ENCODE measurements at places on chromosomes 13 and 19.
A peak's percentile ranks its signal among the peaks of the same experiment; 100 is the strongest.

DNA sequence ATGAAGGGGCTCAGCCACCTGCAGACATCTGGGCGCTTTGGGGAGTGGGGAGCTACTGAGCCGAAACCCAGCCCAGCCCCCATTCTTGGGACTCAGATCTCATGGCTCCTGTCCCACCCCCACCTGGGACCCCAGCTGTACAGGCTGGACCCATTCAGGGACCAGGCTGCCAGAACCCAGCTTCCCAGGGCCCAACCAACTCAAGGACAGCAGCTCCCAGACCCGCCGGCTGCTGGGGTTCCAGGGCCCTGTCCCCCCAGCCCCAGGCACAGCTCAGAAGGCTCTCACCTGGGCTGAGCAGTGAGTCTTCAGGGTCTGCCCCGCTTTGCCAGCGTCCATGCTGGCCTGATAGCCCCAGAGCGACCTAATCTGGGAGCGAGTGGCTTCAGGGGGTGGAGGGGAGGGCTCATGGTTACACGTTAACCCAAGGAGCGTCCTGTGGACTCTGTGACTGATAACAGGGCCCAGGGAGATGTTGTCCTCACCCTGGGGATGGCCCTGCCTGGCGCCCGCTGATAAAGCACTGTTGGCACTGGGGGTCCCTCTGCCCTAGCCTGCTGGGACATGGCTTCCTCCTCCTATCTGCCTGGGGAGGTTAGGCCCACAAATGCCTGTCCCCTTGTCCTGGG is at the start of gene TMEM86B:
TMEM86B (minus strand) TSS at position 361 of the 629 bp plus-strand sequence; CDS start at position 339, 22 bp downstream.
- DNase-seq: no peak

GRCh38 chr13:51644654-51645053 is 60.4 kb downstream of the WDFY2 start:
- DNase-seq: no peak

DNA sequence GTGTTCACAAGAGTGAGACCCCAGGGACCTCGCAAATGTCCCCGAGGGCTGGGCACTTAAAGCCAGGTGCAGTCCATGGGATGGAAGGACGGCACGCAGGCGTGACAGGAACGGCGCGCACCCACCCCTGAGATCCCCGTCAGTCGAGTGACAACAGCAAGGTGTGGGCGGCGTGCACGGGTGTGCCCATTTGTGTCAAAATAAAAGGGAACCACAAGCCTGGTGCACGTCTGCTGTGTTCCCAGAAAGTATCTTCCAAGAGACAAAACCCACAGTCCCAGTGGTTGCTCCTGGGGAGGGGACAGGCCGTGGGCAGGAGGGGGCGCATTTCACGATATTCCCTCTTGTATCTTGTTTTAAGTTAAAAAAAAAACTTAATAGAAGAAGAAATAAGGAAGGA is 15.7 kb upstream of the CACTIN start:
- DNase-seq: no peak

- DNase-seq: no peak
Measured at GRCh38 chr19:58203814-58204475, 21.1 kb downstream of the ZNF274 start.

DNA sequence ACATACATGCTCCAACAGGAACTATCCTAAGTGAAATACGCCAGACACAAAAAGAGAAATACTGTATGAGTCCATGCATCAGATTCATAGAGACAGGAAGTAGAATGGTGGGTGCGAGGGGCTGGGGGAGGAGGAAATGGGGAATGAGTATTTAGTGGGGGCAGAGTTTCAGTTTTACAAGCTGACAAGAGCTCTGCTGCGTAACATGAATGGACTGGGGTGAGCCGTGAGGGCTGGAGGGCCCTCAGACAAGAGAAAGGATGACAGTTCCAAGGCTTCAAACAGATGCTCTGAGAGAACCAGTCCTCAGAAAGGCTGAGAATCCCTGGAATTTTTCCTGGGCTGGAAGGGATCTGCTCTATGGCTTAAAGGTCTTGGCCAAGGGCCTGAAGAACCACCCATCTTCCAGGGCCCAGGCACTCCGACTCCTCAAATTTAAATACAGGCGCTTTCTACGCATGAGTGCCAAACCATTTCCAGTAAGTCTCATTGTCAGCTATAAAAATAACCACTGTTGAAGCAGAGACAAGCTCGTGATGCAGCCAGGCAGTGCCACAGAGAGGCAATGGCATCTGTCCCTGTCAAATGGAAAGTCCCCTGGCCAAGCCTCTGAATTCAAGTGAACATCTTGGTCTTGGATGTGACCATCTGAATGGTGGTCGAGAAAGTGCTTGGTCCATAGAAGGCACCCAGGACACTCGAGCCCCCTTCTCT is 17.5 kb downstream of the KLF2 start:
- DNase-seq: no peak

- DNase-seq: no peak
Measured at GRCh38 chr19:2703691-2704216, 1.3 kb upstream of the GNG7 start.

- no peak for DNase-seq
Measured at GRCh38 chr19:10139952-10140351, 20.3 kb upstream of the EIF3G start.

DNA sequence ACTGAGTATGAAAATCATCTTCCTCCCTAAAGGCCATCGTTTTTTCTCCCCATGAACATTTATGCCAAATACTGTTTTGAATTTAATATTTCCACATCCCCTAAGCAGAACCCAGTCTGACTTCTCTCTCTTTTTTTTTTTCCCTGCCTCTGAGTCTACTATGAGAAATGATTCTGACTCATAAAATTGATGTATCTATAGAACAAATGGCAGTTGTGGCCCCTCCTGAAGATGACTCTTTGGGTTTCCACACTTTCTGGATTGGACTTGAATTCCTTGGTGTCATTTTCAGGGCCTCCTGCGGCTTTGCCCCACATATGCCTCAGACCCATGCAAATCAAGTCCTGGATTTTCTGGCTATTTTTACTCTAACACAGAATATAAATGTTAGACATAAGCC is 22.7 kb upstream of the NAXD start:
- DNase-seq: no peak

DNA sequence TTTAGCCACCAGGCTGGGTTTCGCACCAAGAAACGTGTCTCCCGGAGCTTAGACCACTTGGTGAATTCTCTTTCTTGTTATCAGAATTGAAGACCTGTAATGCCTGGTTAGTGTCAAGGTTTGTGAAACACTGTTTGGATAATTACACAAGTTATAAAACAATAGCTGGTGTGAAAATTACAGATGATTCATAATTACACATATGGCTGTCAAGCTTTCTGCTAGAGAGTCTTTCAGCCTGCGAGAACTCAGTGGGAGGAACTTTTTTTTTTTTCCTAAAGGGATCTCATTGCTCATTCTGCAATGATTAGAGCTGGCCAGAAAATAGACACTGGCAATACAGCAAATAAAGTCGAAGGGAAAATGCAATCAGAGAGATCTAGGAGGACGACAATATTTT is 13.4 kb upstream of the KLK4 start:
- no peak for DNase-seq

- no peak for DNase-seq
Measured at GRCh38 chr13:44523146-44524015, 52.7 kb downstream of the TSC22D1 start.

DNA sequence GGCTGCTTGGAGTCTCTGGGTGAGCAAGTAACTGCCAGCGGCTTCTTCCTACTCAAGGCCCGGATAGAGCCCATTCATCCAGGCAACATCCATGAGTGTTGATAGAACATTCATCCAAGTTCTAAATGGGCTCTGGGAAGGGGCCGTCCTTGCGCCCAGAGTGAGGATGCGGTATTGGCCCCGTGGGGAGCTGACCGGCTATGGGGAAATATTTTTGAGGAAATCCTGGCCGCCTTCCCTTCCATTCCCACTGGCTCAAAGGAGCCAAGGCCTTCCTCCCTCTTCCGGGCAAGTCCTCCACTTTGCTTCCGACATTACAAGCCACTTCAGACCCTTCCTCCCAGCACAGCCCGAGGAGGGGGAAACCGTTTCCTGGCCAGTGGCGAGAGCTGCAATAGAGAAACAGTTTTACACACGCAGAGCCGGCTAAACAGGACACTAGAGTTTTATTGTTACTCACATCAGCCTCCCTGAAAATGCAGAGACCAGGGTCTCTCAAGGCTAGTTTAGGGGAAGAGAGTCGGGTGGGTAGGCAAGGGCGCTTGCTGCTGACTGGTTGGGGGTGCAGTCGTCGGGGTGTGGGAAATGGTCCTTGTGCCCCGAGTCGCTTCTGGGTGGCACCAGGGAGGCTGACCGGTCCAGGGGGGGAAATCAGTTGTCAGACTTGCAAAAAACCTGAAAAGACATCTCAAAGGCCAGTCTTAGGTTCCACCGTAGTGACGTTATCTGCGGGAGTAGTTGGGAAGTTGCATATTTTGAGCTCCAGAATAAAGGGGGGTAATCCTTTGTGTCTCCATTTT is 37.5 kb downstream of the C13orf46 start:
- no peak for DNase-seq

- peak; percentile 84 for DNase-seq
Measured at GRCh38 chr19:1445185-1445931, 4.6 kb upstream of the APC2 start.
